ENCODE measurements at places on chromosomes 4 and X.

- no peak for DNase-seq
Measured at GRCh38 chr4:5757536-5757935, 46.5 kb downstream of the EVC start.

GRCh38 chr4:181677621-181678020 lies 565.6 kb upstream of the TENM3 start:
- no peak for DNase-seq

GRCh38 chr4:91436556-91436955 lies 867.2 kb upstream of the GRID2 start:
- no peak for DNase-seq

- DNase-seq, result no peak
Measured at GRCh38 chr4:36399762-36400353, 118.4 kb downstream of the DTHD1 start.

DNA sequence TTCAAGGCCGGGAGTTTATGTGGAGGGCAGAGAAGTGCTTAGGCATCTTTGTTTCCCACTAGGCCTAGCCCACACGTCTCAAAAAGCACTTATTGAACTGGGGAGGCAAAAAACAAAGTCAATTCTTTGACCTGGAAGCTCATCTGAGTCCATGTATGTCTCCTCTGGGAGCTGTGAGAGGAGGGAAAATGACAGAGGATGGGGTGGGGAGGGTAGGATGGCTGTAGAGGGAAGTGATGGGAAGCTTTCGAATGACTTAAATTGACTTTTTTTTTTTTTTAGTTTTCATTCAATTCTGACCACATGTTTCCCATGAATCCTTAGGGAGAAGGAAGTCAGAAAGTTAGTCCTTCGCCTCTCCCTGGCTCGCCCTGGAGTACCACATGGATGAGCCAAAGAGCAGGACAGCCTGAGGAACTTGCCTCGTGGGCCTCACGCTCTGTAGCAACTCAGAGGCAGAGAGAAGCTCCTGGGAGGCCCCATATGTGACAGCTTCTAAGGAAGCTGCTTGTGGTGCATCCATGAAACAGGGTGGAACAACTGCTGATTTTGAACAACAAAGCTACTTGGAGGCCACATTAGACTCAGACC lies 45.0 kb downstream of the NHSL2 start:
- no peak for DNase-seq

GRCh38 chrX:86148024-86148511 lies at the start of gene DACH2:
TSS of gene DACH2 (plus strand) at chrX:86148451.
- DNase-seq, result no peak

DNA sequence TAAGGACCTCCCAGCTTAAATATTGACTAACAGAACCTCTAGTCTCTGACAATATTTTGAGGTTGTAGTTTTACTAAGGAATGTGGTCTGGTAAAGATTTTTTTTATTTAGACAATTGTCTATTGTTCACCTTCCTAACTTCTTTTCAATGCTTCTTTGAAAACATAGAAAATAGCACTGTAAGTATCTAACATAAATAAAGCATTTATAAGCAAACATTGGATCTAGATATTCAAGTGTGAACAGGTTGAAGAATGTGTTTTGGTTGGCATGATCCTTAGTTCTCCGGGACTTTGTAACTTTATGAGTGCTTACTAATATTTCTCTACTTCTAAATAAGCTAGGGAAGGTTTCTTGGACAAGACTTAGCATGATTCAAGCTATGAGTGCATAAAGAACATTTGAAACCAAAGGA lies 285.4 kb upstream of the ARSJ start:
- no peak for DNase-seq

DNA sequence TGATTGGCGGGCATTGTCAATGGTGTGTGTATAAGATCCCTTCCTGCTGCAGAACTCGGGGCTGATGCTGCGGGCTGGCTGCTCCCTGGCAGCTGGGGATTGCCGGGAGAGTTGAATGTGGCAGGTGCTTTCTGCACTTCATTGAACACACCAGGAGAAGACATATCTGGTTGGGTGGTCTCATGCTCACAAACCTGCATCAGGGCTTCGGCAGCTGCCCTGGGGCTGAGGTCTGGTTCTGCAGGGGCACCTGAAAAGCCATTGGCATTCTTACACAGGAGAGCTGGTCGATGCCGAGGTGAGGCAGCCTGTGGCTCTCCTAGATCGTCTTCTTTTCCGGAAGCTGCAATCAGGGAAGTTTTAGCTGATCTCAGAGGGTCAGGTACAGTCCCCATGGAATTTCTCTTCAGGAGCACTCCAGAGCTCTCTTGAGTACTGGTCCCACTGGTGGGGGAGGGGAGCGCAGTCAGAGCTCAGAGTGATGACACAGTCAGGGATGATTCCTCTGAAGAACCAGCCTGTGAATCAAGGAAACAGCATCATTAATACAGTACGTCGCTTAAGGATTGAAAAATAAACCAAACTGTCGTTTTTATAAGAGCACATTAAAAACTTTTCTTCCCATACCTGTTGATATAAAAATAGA lies 57.8 kb downstream of the GPRIN3 start:
- no peak for DNase-seq

GRCh38 chr4:14023036-14023435 lies 395.5 kb upstream of the BOD1L1 start:
- DNase-seq, result no peak

DNA sequence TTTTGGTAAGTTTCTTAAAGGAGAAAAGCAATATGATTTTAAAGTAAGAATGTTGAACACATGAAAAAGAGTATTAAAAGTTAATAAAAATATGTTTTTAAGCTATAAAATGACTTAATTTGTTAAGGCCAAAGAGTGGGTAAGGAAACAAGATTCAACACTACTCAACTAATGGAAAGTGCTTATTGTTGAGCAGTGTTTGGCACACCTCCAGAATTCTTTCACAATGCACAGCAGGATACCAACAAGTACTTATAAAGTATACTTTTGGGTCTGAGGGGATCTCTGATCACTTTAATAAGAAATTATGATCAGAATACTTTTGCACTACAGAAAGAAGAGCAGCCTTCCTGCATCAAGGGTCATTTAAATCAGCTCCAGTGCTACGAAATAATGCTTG lies 5.9 kb downstream of the LAMP2 start:
- DNase-seq, result no peak
